Activated naive CD8-positive, alpha-beta T cell treated with anti-CD3 and anti-CD28 coated beads, Interleukin-2, amount 10 ng/mL, durations not matched to agents 7 days and 5 days (primary cell): ENCODE measurements at places on chromosomes 5 and 9. TPM values are rescaled to one million over a fixed set of nuclear protein-coding genes. Genes with fewer than 3 reads are reported as not detected.

DNA sequence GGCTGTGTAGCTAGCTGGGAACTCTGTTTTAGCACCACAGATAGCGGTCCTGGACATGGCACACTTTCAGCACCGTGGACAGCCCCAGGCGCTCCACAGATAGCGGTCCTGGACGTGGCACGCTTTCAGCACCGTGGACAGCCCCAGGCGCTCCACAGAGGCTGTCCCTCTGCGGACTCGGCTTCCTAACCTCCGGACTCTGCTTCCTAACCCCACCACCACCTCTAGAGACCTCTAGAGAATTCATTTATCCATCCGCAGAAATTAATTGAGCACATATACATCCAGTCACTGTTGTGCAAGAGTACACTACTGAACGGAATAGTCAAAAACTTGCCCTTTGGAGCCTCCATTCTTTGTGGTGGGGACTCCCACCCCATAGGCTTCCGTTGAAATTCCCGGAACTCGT, 27.4 kb downstream of the UNC5A start:
- peak; percentile 90 for DNase-seq
- no peaks in the 10 kb centered on the region for H3K4me1 ChIP-seq
- no peak overlapping the region for H3K4me3 ChIP-seq
- no peaks in the 10 kb centered on the region for H3K36me3 ChIP-seq
- peaks cover 13% of the 10 kb centered on the region for H3K27me3 ChIP-seq

DNA sequence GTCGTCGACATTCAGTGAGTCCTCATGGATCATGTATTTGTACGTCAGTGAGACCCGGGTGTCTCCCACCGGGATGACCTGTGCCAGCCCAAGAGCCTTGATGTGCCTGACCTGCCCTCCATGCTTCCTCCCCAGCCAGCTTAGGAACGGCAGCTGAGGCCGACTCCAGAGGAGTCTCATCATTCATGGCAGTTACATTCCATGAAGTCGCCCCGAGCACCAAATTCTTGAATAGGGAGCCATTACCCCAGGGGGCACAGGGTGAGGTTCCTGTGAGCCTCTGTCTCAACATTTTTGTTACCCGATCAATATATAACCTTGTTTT, 67.8 kb downstream of the ZNF354C start:
- H3K4me1 ChIP-seq: no peaks in the 10 kb centered on the region
- DNase-seq: no peak
- no peaks in the 10 kb centered on the region for H3K27me3 ChIP-seq

DNA sequence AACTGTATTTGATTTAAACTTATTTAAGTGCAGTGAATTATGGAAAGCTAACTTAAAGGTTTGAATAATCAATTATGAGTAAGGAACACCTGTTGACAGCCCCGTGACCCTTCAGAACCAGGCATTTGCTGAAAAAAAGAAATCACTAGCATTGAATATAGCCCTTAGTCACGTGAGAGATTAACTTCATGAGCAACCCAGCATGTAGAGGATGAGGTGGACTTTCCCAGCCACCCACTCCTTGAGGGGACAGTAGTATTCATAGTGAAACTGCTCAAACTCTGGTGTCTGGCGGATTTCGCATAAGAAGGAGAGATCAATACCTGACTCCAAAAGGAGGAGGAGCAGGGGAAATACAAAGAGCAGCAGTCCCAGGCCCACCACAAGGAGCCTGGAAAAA, 184.8 kb upstream of the RASEF start:
- no peak for DNase-seq
- no peaks in the 10 kb centered on the region for H3K4me1 ChIP-seq
- no peaks in the 10 kb centered on the region for H3K36me3 ChIP-seq
- H3K4me3 ChIP-seq: no peak overlapping the region

DNA sequence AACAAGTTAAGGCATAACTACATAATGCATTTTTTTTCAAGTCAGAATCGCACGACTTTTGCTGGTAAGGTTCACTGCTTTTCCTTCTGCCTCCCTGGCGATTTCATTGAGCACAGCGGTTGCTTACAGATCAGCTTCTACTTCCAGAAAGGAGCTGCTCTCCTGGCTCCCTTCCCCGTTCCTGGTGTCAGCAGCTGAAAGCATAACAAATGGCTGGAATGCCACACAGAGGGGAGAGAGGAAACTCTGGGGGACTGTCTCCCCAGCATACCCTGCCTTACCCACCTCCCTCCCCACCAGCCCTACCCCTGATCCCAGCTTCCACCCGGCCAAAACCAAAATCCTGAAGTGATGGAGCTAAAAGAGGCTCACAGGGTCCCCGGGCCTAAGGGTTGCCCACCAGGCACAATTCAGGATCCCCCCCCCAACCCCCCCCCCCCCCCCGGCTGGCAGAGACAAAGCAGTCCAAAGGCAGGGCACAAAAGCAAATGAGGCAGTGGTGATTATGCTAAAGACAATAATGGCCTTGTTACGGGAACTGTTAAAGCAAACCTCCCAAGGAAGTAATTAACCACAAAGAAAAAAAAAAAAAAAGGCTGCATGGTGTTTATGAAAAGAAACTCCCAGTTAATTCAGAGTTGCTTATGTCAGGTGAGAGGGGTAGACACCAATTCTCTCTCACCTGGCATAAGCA, 126.1 kb upstream of the WWC1 start:
- H3K27me3 ChIP-seq: peaks cover 1% of the 10 kb centered on the region
- no peak for DNase-seq
- no peaks in the 10 kb centered on the region for H3K36me3 ChIP-seq
- H3K4me1 ChIP-seq: peaks cover 7% of the 10 kb centered on the region
- no peak overlapping the region for H3K4me3 ChIP-seq

DNA sequence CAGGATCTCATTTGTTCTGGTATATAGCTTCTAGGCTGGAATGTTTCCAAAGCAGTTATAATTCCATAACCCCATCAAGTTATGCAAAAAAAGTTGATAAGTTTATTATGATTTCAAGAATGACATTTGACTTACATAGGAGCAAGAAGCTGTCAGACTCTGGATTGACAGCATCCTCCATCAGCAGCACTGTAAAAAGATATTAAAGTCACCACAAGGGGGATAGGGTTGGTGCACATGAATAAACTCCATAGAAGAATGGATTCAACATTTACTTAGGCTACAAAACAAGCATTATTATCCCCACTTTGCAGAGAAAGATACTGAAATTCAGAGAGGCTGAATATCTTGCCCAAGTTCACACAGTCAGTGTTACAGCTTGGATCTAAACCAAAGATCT, 208.9 kb upstream of the SLC30A5 start:
- no peak overlapping the region for H3K27ac ChIP-seq
- H3K36me3 ChIP-seq: no peaks in the 10 kb centered on the region
- H3K4me3 ChIP-seq: no peak overlapping the region

DNA sequence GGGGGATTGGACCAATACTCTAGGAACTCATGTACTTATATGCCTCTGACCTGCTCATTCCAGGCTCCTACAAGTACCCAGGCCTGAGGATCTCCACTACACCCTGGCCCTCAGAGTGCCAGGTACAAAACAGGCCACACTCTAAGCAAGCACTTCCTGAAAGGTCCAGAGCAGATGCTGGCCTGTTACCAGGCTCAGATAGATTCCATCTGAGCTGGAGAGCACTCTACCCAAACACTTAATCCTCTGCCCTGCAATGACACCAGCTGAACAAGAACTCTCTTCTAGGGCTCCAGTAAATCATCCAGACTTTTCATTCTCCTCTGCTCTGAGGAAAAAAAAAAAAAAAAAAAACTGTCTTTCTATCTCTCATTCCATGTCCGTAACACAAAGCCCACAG, 2.9 kb downstream of the P4HA2 start:
- peaks cover 23% of the 10 kb centered on the region for H3K4me1 ChIP-seq
- H3K36me3 ChIP-seq: peaks cover 7% of the 10 kb centered on the region
- H3K4me3 ChIP-seq: no peak overlapping the region
- DNase-seq: no peak
- peaks cover 9% of the 10 kb centered on the region for H3K27me3 ChIP-seq
- H3K27ac ChIP-seq: no peak overlapping the region

DNA sequence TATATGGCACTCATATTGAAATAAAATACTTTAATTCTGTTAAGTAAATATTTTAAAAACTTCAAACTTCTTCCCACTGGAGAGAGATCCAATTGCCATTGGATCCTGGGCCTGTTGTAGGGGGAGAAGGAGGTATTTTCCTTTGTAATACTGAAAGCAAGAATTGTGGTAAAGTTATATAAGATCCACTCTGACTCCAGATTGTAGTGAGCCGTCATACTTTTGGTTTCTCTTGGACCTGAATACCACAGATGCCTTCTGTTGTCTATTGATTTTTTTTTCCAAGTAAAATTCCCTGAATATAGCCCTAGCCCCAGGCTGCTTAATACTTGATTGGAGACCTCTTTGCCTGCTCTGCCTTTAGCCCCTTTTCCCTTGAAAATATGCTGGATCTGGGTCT, 86.9 kb downstream of the ATG10 start:
- no peaks in the 10 kb centered on the region for H3K4me1 ChIP-seq
- no peak overlapping the region for H3K4me3 ChIP-seq
- no peak for DNase-seq
- H3K27ac ChIP-seq: no peak overlapping the region
- no peaks in the 10 kb centered on the region for H3K27me3 ChIP-seq

DNA sequence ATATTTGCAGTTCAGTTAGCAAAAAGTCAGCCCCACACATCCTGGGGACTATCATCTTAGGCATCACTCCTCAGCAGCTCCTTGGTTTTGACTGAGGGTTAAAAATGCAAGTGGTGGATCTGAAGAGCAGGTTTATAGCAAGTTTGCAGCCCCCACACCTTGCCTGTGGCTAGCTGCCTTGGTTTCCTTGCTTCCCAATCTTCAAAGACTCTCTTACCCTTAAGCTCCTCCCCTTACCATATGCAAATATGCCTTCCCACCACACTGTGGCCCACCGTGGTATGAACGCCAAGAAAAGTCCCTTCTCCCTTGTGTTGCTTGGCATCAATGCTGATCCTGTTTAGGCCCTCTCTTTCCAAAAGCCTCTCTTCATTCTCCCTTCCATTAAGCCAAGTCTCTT, 45.0 kb upstream of the AGXT2 start:
- H3K27ac ChIP-seq: no peak overlapping the region
- H3K27me3 ChIP-seq: no peaks in the 10 kb centered on the region
- H3K4me1 ChIP-seq: peaks cover 1% of the 10 kb centered on the region
- DNase-seq: no peak

DNA sequence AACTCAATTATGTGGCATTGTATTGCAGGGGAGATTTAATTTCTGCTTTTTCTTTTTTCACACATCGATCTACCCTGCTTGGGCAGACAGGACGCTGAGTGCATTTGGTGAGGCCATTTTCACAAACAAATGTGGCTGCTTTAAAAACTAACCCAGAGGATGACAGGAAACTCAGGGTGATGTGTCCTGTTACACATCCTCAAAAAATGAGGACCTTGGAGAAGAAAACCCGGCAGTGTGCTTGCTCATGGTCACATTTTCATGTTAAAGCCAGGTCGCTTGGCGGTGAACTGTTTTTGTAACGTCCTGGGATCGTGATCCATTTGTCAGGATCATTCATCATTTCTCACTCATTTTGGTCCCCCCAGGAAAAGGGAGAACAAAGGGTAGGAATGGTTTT, 478.3 kb upstream of the ADAMTS16 start:
- H3K36me3 ChIP-seq: no peaks in the 10 kb centered on the region
- H3K4me3 ChIP-seq: no peak overlapping the region
- H3K4me1 ChIP-seq: no peaks in the 10 kb centered on the region
- no peak for DNase-seq
- no peaks in the 10 kb centered on the region for H3K27me3 ChIP-seq
- no peak overlapping the region for H3K27ac ChIP-seq

DNA sequence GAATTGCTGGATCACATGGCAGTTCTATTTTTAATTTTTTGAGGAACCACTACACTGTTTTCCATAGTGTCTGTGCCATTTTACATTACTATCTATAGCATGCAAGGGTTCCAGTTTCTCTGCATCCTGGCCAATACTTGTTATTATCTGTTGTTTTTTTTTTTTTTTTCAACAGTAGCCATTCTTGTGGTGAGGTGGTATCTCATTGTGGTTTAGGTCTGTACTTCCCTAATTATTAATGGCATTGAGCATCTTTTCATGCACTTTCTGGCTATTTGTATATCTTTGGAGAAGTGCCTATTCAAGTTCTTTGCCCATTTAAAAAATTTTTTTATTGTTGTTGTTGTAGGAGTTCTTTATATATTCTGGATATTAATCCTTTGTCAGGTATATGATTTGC, 97.7 kb downstream of the GDNF start:
- DNase-seq: no peak

DNA sequence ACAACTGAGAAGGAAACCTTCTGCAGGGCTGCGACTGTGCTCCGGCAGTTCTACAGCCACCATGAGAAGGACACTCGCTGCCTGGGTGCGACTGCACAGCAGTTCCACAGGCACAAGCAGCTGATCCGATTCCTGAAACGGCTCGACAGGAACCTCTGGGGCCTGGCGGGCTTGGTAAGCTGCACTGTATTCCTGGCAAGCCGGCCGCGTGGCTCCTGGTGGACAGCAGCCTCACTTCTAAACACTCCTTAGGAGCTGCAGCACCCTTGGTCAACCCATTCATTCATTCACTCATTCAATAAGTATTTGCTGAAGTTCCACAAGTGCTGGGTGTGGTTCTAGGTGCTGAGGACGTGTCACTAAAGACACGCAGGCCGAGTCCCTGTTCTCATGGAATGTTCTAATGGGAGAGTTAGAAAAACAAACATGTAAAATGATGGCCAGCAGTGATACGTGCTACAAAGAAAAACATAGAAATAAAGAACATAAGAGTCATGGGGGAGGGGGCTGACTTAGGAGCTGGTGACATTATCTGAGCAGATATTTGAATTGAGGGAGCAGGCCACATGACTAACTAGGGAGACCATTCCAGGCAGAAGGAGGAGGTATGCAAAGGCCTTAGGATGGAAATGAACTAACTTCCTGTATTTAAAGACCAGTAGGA, 6.1 kb downstream of the IL4 start:
- no peak overlapping the region for H3K27ac ChIP-seq
- peaks cover 30% of the 10 kb centered on the region for H3K4me1 ChIP-seq
- H3K4me3 ChIP-seq: no peak overlapping the region
- no peak for DNase-seq
- H3K27me3 ChIP-seq: no peaks in the 10 kb centered on the region

- no peak overlapping the region for H3K4me3 ChIP-seq
- H3K27me3 ChIP-seq: peaks cover 3% of the 10 kb centered on the region
- no peaks in the 10 kb centered on the region for H3K36me3 ChIP-seq
- peaks cover 17% of the 10 kb centered on the region for H3K4me1 ChIP-seq
Observed at GRCh38 chr9:109889456-109889855, 109.5 kb downstream of the PALM2AKAP2 start.

Gene CFAP157
- total RNA-seq: 0.23 TPM

Gene SLC34A1
- 1.9 TPM for total RNA-seq

Gene WNK2
- 0.25 TPM for total RNA-seq

Gene LRRTM2
- 0.06 TPM for total RNA-seq

Gene TMEM252
- not detected for total RNA-seq

Gene NR5A1
- not detected for total RNA-seq

Gene PCSK1
- not detected for total RNA-seq

Gene NKD2
- total RNA-seq: 0.36 TPM

Gene CDX1
- total RNA-seq: not detected

Gene ZNF483
- 7.8 TPM for total RNA-seq

Gene OR1Q1
- total RNA-seq: 0.33 TPM

Gene ALDH1A1
- 0.69 TPM for total RNA-seq

Gene SH2D3C
- 64.6 TPM for total RNA-seq
